ENCODE measurements at places on chromosomes 7 and 10.

DNA sequence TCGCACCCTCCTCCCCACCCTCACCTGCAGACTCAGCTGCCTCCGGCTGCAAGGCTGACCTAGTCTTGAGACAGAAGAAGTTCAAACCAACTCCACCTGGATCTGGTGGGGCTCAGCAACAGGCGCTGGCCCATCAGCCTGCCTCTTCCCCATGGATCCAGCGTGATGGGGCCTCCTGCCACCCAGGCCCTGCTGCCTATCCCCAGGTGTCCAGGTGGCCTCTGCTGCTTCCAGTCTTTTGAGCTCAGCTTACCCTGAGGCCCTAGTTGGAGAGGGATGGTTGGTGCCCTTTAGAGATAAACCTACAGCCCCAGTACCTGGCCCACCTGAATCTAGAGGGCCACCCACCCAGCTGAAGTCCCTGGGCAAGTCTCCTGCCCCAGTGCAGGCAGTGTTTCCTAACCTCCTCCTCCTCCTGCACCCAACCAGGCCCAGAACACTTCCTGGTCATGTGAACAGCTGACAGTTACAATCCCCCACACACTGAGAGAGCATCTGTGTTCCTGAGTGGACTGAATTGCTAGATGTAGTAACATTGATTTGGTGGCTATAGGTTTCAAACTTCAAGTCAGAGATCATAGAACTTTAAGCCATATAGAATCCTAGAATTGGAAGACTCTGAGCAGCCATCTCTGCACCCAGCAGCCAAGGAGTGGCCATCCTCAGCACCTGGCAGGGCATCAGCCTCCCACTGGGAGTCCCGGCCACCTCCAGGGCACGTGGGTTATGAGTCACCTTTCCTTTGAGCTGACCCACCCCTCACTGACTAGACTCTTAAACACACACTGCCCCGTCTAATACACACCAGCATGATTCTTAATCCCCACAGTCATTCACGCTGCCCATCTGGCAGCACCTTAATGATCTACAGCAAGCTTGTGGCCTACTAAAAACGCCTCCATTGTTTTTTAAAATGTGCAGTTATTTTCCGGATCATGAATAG lies 51.9 kb downstream of the ALOX5 start:
- DNase-seq: no peak

GRCh38 chr7:728602-729001 lies 1.5 kb upstream of the PRKAR1B start:
- no peak for DNase-seq

GRCh38 chr10:44703241-44704155 lies 207.6 kb upstream of the TMEM72 start:
- DNase-seq: no peak

DNA sequence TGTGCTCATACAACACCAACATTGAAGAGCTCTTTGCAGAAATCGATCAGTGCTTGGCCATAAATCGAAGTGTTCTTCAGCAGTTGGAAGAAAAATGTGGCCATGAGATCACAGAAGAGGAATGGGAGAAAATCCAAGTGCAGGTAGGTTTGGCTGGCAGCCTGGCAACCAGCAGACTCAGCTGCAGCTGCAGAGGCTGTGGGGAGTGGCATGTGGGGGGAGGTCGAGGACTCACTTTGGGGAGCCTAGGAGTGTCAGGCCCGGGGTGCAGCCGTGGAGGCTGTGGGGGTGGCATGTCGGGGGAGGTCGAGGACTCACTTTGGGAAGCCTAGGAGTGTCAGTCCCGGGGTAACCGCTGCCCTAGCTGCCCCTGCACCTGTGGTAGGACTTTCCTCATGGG lies 35.1 kb downstream of the RNF32 start:
- DNase-seq: no peak

- DNase-seq: no peak
These were observed 59.8 kb upstream of the TES start for GRCh38 chr7:116150588-116150987.

- no peak for DNase-seq
These were observed 74.1 kb downstream of the TACC2 start for GRCh38 chr10:122062831-122063674.

GRCh38 chr7:139294951-139295575 lies 46.1 kb upstream of the FMC1 start:
- DNase-seq: no peak

- DNase-seq: no peak
These were observed 12.8 kb downstream of the LBX1 start for GRCh38 chr10:101216207-101217043.

DNA sequence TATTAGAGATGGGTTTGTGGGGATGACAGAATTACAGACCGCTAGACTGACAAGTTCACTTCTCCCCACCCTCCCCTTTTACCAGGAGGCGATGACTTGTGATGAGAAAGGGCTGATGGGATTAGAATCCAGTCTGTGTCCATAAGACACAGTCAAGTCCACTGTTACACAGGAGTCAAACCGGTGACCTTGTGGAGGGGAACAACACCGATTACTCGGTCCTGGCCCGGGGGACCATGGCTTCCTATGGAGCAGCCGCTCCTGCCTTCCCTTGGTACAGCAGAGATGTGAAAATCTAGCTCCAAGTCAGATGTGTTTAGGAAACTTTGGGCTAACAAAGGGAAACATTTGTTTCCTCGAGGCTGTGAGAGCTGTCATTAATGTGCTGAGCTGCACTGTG lies 105.5 kb downstream of the ACTR3B start:
- DNase-seq: no peak

DNA sequence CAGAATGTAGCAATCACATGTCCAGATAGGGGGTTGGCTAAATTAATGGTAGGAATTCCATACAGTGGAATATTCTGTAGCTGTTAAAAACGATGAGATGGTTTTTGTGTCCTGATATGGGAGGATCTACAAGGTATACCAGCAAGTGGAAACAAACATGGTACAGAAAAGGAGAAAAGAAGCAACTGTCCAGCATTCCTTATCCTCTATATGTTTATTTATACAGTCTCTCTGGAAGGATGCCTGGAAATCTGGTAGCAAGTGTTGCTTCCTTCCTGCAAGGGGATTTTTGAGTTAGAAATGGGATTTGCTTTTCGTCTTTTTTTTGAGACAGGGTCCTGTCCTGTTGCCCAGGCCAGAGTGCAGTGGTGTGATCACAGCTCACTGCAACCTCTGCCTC lies 19.3 kb downstream of the IL15RA start:
- DNase-seq: no peak

GRCh38 chr7:7789551-7789988 lies 71.2 kb upstream of the RPA3 start:
- DNase-seq: no peak

DNA sequence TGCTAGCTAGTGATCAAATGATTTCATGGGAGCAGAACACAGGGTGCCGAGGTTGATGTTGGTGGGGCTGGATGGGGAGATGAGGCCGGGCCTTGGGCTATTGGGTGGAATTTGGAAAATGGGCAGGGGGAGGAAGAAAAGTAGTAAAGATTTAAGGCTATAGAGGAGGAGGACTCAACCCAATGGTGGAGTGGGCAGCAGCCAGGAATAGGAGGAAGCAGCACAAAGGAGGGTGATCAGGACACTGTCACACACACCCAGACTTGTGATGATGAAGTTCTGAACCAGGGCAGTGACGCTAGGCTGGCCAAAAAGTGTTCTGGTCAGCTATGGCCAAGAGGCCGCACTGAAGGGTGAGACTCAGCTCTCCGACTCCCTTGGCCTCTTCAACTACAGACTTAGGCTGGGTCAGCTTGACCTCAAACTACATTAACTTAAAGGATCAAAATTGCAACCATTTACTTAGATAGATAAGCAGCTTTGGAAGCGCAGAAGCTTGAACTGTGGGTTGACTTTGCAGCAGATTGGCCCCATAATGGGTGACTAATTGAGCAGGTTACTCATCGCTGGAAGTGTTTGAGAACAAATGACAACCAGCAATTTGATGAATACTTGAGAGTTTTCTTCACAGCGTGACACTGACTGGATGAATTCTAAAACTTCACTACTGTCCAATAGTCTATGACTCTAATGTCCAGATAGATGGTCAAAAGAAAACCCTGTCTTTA lies 29.4 kb upstream of the GPR26 start:
- no peak for DNase-seq

- DNase-seq: no peak
These were observed 4.6 kb upstream of the LBX1 start for GRCh38 chr10:101233863-101234262.

- no peak for DNase-seq
These were observed 10.3 kb downstream of the TBL2 start for GRCh38 chr7:73567846-73568685.

- no peak for DNase-seq
These were observed 292.9 kb downstream of the PTEN start for GRCh38 chr10:88156341-88156740.

- no peak for DNase-seq
These were observed 4.6 kb downstream of the HABP2 start for GRCh38 chr10:113557424-113557862.

DNA sequence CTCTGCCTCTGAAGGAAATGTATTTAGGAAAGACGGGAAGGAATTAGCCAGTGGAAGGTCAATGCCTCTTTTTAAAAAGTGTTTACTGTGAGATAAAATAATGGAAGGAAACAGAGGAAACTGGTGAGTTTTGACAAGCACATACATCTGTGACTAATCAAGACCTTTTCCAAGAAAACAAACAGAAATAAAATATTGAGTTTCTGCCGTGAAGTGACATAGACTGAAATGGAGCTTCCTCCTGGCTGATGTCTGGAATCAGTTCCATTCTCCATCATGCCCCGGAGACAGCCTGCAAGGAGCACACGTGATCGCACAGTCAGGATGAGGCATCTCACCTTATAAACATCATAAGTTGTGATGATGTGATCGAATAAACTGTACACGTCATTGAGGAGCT lies 30.7 kb downstream of the TECTB start:
- DNase-seq: no peak

GRCh38 chr7:139635526-139636302 lies 112.2 kb downstream of the CLEC2L start:
- DNase-seq: peak; percentile 67

DNA sequence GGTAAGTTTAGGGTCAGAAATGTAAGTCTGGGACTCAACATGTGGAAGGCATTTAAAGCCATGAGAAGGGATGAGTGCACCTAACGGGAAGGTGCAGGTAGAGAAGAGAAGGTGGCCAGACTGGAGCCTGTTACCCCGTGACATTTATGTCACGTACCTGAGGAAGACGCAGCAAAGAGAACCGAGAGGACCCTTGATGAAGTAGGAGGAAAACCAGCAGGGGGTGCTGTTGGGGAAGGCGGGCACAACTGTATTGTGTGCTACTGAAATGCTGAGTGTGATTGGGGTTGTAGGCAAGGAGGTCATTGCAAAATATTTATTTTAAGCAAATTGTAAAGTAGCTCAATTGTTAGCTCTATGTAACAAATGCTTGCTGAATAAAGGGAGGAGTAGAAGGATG lies 338.2 kb upstream of the PRKCQ start:
- DNase-seq: peak; percentile 28

- no peak for DNase-seq
These were observed 59.7 kb downstream of the SEM1 start for GRCh38 chr7:96649981-96650380.

GRCh38 chr7:93575555-93576399 lies 1.3 kb upstream of the CALCR start:
- no peak for DNase-seq

GRCh38 chr7:99002148-99002826 lies 124.0 kb downstream of the TRRAP start:
- DNase-seq: no peak

DNA sequence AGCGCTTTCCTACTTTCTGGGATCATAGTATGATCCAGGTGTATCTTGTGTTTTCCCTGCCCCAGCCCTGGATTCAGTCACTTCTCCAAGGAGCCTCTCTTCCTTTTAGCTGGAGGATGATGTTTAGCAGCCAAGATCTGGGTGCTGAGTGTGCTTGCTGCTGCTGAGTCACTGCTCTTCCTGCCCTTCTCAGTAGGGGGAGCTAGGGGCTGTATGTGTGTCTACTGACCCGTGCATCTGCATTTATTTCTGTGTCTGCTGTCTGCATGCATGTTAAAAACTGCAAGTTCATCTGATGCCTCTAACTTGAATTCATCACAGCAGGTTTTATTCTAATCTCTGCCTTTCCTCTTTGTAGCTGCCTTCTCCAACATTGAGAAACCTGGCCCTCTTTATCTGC lies 31.6 kb downstream of the MGMT start:
- DNase-seq: no peak

DNA sequence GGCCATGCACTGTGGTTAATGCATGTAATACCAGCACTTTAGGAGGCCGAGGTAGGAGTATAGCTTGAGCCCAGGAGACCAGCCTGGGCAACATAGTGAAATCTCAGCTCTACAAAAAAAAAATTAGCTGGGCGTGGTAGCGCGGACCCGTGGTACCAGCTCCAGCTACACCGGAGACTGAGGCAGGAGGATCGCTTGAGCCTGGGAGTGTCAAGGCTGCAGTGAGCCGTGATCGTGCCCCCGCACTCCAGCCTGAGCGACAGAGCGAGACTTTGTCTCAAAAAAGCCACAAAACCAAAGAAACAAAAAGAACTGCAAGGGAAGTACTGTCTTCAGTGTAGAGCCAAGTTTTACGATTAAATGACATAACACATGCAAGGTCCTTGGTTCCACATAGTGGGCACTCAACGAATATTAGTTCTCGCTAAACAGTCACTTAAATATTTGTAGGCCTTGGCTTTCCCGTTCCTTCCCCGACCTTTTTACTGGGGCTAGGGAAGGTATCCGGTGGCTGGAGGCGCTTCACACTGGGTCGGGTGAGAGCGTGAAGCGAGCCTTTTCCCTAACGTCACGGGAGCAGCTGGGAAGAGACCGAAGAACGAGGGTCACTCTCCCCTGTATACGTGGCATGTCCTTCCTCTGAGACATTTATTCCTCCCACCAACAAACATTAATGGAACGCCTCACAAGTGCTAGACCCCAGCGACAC lies 993 bp upstream of the SND1 start:
- no peak for DNase-seq

GRCh38 chr7:5217851-5218331 lies 27.9 kb downstream of the WIPI2 start:
- DNase-seq: no peak

- no peak for DNase-seq
These were observed 105.7 kb downstream of the DNAJB6 start for GRCh38 chr7:157442456-157442855.

DNA sequence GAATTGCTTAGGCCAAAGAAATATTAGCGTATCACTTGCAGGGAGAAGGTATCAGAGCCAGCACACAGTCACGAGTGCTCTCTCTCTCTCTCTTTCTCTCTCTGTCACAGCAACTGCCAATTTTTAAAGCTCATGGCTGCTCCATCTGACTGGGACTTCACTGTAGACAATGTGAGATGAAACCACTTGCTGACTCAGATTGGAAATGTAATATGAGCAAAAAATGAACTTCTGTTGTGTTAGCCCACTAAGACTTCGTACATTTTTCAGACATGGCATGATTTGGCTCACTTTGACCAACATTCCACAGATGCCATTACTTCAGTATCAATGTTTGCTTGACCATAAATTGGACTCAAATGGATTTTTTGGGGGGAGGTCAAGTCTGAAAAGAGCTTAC lies 68.1 kb downstream of the DGKB start:
- DNase-seq: no peak
